ENCODE measurements at places on chromosomes 6 and 20.

- no peak for DNase-seq
Observed at GRCh38 chr6:42453654-42454427, 2.1 kb upstream of the TRERF1 start.

DNA sequence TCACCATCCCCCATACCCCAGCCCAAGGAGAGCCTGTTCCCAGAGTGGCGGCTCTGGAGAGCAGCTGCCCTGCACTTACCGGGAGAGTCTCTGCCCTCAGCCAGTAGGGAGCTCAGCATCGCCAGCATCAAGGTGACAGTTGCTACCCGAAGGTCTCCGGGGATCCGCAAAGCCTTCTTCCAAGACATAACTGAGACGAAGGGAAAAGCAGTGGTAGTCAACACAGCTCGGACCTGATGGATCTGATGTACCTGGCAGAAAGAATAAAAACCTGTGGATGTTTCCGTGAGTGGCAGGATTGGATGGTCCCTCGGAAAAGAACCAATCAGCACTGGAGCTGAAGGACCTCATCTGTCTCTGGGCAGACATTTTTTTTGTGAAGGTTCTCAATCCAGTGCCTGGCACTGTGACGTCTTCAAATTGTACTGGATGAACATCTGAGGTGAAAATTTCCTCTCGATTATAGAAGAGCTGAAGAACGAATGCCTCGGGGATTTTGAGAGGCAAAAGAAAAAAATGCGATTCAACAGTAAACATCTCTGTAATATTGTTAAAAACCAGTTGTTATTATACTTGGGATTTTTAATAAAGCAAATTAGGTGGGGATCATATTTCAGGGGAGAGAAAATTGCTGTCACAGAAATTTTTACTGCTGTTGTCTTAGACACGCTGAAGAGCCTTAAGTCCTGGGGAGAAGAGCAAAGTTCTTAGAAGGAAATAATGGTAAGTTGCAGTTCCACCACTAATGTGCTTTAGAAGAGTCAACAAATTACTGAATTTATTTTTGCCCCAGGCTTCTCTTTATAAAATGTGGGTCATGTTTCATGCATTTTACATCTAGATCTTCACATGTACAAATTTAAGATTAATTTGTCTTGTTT lies at the start of gene HLA-DQB1:
Gene HLA-DQB1, minus strand, starts transcription at position 238 of the 881 bp plus-strand sequence. Its CDS starts 50 bp downstream, at position 188.
- peak; percentile 74 for DNase-seq

DNA sequence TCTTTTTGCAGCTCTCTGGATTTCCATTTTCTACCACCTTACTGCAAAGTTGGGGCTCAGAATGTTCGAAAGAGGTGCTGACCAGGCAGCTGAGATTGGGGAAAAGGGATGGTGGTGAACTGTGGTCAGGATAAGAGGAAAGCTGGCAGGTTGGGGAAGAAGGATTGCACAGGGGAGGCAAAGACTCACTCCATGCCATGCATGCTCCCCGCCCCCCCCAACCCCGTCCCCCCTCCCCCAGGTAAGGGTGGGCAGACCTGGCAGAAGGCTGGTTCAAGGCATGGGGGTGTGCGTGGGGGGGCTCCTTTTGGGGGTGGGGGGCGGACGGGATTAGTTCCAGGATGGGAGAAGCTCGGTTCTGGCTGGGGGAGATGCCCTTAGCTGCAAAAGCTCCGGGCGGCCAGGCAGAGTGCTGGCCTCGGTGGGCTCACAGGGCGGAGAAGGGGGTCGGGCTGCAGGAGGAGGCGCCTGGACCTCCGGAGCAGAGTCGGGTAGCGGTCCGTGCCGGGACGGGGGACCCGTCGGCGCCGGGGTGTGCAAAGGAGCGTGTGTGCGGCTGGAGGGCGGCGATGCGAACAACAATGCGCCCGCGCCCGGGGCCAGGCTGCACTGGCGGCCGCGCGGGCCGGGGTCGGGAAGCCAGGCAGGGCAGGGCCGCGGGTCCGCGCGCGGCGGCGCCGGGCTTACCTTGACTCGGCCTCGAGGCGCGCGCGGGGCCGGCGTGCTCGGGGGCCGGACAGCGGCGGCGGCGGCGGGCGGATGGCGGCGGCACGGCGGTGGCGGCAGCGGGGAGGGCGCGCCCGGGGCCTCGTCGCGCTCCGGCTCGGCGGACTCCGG lies 880 bp downstream of the ADNP start:
- DNase-seq = no peak

- DNase-seq = peak; percentile 41
Observed at GRCh38 chr20:45935416-45936046, 1.0 kb downstream of the PCIF1 start.

All from Ammon's horn (tissue), 1 donor.